Activated T-helper 2 cell treated with anti-CD3 and anti-CD28 coated beads, Interferon-gamma antibody, Interleukin-2, Interleukin-4, amounts not matched to agents 10 μg/mL and 5 μg/mL and 100 μg/mL, durations not matched to agents 14 hours and 24 hours and 36 hours (primary cell): ENCODE measurements at places on chromosomes 5 and 9.

GRCh38 chr9:105359892-105360291 lies 87.9 kb upstream of the FSD1L start:
- DNase-seq, result peak; percentile 18

- peak; percentile 85 for DNase-seq
Measured at GRCh38 chr9:111895996-111896941, at the start of gene UGCG. Gene UGCG (plus strand): TSS chr9:111896814. CDS start chr9:111897216, 402 bp downstream.

- DNase-seq, result no peak
Measured at GRCh38 chr5:69276422-69277174, 41.9 kb downstream of the CDK7 start.

DNA sequence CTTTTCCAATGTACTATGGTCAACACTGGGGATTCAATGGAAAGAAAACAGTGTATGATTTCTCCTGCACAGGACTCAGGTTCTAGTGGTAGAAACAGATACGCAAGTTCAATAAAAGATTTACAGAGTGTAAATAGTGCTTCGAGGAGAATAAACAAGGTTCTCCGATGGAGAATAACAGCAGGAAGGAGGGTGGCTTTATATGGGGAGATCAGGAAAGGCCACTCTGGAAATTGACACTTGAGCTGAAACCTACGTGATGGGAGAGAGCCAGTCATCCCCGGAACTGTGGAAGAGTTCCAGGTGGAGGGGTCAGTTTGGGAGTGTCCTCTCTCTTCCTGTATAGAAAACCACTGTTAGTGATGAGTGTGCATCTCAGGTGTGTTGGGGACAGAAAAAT lies 65.9 kb downstream of the GARNL3 start:
- DNase-seq, result no peak

- no peak for DNase-seq
Measured at GRCh38 chr5:133525126-133525525, 87.2 kb downstream of the FSTL4 start.

DNA sequence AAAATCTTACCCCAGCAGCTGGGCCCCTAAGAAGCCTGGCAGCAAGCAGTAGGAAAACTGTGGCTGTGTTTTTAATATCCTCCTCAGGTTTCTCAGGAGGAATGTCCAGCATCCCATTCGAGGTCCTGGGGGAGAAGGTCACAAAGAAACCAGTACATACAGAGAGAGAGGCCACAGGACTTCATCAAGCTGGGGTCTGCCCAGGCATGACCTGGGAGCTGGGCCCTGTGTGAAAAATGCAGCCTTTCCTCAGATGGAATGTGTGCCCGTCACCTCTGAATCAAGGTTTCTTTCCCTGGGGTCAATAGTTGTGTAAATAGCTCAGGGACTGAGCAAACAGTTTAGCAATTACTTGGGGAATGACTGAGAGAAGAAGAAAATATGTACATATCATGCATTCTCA lies 33.9 kb upstream of the RAD23B start:
- DNase-seq, result no peak

DNA sequence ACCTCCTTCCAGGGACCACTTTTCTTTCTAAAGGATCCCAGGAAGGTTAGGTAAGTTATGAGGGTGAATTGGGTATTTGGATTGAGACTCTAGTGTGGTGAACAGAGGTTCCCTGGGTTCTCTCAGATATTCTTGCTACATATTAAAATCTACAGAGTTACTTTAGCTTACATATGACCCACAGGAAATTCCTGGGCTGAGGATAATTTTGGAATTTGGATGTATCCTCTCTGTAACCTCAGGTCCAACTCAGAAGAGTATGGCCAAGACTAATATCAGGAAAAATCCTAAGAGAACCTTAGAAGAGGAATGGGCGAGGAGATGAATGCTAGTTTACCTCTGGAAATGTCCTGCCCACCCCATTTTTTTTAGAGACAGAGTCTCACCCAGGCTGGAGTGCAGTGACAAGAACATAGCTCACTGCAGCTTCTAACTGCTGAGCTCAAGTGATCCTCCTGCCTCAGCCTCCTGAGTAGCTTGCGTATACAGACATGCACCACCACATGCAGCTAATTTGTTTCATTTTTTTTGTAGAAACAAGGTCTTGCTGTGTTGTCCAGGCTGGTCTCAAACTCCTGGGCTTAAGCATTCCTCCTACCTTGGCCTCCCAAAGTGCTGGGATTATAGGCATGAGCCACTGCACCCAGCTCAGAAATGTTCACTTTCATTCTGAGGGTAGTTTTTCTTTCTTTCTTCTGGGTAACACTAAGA lies 196.4 kb downstream of the ARHGEF28 start:
- DNase-seq, result no peak

- DNase-seq, result no peak
Measured at GRCh38 chr5:88792144-88792840, 90.7 kb downstream of the MEF2C start.

GRCh38 chr5:127667926-127668325 lies 19.0 kb downstream of the CTXN3 start:
- no peak for DNase-seq

GRCh38 chr5:132473019-132473531 lies 17.5 kb downstream of the IRF1 start:
- peak; percentile 86 for DNase-seq

GRCh38 chr9:101254733-101255433 lies 129.9 kb downstream of the BAAT start:
- DNase-seq, result no peak
